ENCODE measurements at places on chromosomes 2 and 18. TPM values are rescaled to one million over a fixed set of nuclear protein-coding genes. Genes with fewer than 3 reads are reported as not detected.

DNA sequence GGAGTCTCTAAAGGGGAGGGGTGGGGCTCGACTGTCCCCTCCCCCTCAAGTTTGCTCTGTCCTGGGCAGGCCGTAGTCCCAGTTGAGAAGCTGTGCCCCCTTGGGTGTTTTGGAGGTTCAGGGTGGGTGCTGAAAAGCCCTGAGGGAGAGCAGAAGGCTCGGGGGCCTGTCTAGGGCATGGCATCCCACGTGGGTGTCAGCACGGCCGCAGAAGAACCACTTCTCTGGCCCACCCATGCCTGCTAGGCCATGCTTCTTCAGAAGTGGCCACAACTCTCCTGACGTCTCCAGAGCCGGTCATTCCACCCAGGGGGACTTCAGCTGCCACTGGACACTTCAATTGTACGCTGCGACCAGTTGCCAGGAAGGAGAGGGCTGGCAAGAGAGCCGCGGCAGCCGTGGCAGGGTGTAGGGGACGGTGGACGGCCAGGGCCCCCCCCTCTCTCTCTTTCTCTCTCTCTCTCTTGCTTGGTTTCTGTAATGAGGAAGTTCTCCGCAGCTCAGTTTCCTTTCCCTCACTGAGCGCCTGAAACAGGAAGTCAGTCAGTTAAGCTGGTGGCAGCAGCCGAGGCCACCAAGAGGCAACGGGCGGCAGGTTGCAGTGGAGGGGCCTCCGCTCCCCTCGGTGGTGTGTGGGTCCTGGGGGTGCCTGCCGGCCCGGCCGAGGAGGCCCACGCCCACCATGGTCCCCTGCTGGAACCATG is at the start of gene INPP5D:
Gene INPP5D, plus strand, starts transcription at position 546 of the 704 bp plus-strand sequence. Its CDS starts 137 bp downstream, at position 683.
- peak; percentile 34 for ATAC-seq

Gene CCDC85A
- 0.24 TPM for total RNA-seq

GRCh38 chr2:144943986-144944385 is 424.1 kb upstream of the ZEB2 start:
- no peak for ATAC-seq

- ATAC-seq = no peak
These were observed 51.4 kb downstream of the VSNL1 start for GRCh38 chr2:17591846-17592245.

Gene DPYSL5
- total RNA-seq = not detected

Gene CNDP2
- 185 TPM for total RNA-seq

- ATAC-seq = no peak
These were observed 26.0 kb downstream of the ITGA4 start for GRCh38 chr2:181483211-181483610.

- no peak for ATAC-seq
These were observed 35.5 kb downstream of the ICOS start for GRCh38 chr2:203972066-203972465.

DNA sequence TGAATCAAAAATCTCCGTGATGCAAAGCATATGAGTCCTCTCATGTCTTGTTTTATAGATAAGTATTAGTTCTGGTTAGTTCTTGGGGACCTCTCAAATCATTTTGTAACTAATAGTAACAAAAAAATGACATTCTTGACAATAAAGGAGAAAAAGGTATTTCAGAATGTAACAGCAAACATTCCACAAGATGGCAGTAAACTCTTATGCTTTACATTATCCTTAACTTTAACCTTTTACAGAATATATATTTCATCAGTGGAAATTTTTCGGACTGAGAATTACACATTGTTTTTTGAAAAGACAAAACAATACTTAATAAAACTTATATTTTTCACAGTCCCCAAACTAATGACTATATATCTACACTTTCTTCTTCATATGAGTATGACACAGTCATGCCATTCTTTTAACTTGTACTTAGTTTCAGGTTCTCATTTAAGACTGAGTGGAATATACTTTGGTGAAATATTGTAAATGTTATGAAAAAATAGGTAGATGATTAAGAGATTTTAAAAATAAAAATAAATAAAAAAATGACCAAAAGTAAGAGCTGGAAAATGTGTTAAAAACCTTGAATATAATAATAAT is 142.9 kb upstream of the NXPH2 start:
- no peak for ATAC-seq

Gene SLC1A4
- 12.6 TPM for total RNA-seq

GRCh38 chr2:223007531-223007930 is 44.5 kb upstream of the KCNE4 start:
- ATAC-seq = no peak

GRCh38 chr18:715626-716025 is 3.2 kb upstream of the ENOSF1 start:
- no peak for ATAC-seq

Gene TUBA4B
- total RNA-seq = not detected

DNA sequence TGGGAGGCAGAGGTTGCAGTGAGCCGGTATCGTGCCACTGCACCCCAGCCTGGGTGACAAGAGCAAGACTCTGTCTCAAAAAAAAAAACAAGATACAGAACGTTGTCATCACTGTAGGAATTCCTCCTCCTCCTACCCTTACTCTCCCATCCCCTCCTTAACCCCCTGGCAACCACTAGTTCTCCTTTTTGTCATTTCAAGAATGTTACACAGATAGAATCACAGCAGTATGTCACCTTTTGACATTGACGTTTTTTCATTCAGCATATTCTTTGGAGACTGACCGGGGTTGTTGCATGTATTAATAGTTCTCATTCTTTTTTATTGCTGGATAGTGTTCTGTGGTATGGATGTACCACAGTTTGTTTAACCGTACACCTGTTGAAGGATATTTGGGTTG is 32.4 kb downstream of the TTLL4 start:
- no peak for ATAC-seq

DNA sequence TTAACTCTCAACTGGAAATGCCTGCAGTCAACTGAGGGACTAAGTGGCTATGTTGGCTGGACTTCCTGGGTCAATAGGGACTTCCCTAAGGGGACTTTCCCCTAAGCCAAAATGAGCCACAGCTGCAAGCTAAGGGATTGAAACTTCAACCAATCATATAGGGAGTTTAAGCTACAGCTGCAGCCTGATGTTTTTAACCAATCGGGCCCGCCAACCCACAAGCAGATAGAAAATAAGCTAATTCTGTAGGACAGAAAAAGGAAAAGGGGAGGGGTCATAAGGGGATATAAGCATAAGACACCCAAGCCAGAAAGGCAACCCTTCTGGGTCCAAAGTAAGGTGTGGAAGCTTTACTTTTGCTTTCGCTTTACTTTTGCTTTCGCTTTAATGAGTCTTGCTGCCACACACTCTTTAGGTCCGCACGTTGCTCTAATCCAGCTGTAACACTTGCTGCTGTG is 927.5 kb downstream of the ERBB4 start:
- ATAC-seq = no peak

DNA sequence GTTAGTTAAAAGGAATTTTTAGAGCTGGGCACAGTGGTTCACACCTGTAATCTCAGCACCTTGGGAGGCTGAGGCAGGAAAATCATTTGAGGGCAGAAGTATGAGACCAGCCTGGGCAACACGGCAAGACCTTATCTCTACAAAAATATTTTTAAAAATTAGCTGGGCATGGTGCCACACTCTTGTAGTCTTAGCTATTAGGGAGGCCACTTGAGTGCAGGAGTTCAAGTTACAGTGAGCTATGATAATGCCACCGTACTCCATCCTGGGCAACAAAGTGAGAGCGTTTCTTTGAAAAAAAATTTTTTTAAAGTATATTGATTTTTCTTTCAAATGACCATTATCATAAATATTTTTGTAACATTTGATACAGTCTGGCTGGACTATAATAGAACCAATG is 93.6 kb upstream of the FAM117B start:
- no peak for ATAC-seq
